GM12864 (cell line): ENCODE measurements at places on chromosomes 11 and 22.

GRCh38 chr11:86737737-86738136 is 62.6 kb upstream of the PRSS23 start:
- no peak for DNase-seq

GRCh38 chr11:69497221-69497787 is 15.8 kb downstream of the LINC01488 start:
- DNase-seq, result no peak

- no peak for DNase-seq
Observed at GRCh38 chr11:35619116-35619854, 1.0 kb downstream of the FJX1 start.

DNA sequence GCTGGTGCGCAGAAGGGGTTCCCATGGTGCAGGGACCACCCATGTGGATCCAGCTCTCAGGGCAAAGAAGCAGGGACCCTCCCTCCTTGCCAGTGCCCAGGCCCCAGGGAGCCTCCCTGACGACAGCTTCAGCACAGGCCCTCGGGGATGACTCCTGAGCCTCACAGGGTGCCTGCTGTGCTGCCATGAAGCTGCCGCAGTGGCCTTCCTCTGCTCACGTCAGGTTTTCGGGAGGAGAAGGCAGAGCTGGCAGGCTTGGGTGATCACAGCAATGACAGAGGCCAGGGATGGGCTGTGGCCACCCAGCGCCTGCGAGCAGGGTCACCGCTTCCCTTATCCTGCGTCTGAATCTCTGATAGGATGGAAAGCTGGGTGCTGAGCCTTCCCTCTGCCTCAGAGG is 276.2 kb downstream of the BRD1 start:
- no peak for DNase-seq

DNA sequence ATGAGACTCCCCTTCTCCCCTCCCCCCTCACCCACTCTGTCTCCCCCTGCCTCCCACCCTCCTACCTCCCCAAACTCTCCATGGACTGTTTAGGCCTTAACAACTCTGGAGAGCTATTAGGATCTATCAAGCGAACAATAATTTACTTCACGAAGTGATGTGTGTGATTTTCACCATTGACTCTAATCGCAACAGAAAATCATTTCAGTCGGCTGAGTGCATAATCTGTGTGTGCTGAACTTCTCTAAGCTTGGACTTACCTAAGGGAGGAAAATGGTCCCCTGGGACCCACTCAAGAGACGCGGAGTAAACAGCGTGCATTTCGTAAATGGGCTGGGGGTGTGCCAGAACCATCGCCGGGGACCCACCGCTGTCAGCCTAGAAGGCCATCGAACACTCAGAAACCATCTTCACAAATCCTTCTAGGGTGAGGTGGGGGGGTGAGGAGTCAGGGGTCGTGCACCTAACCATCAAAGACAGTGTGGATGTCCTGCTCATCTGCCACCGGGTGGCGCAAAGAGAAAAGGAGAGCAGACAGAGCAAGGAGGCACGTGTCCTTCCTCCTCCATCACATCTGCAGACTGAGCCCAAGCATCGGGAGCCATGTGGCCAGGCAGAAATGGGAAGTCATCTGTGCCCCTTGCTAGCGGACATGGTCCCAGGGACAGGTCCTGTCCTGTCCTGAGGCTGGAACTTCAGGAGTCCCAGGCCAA is 62.1 kb upstream of the NUP50 start:
- DNase-seq, result peak; percentile 7

- no peak for DNase-seq
Observed at GRCh38 chr11:68142028-68142412, 20.8 kb upstream of the CHKA start.

DNA sequence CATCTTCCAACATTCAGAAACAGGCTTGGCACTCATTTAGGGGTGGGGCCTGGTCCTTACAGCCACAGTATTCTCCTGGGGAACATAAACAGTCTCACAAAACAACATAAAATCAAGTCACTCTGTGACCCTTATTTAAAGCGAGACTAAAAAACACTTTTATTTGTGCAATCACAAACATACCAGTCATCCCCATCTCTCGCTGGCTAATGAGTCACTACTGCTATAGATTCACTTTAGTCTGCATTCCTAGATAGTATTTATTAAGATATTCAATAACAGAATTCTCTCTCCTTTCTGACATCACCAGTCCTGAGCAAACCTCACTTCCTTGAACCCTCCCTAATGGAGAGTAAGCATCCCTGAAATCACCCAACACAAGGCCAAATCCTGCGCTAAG is 68.0 kb downstream of the ZBTB44 start:
- DNase-seq, result no peak

DNA sequence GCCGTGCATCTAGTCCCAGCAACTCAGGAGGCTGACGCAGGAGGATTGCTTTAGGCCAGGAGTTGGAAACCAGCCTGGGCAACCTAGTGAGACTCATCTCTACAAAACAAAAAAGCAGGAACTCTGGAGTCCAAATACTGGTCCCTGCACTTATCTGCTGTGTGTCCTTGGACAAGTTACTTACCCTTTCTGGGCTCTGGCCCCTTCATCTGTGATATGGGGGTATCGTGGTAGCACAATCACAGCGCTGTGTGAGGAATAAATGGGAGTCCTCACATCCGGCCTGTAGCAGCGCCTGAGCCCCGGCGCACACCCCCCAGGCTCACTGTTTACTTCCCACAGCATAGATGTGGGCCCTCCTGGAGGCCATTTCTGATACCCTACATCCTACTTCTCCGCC is 44.2 kb upstream of the MYH9 start:
- no peak for DNase-seq

GRCh38 chr11:129248618-129249017 is 56.5 kb upstream of the ARHGAP32 start:
- DNase-seq, result no peak

- no peak for DNase-seq
Observed at GRCh38 chr11:13183094-13183825, 94.3 kb upstream of the BMAL1 start.

- no peak for DNase-seq
Observed at GRCh38 chr22:20728523-20729190, 45.3 kb upstream of the SERPIND1 start.

DNA sequence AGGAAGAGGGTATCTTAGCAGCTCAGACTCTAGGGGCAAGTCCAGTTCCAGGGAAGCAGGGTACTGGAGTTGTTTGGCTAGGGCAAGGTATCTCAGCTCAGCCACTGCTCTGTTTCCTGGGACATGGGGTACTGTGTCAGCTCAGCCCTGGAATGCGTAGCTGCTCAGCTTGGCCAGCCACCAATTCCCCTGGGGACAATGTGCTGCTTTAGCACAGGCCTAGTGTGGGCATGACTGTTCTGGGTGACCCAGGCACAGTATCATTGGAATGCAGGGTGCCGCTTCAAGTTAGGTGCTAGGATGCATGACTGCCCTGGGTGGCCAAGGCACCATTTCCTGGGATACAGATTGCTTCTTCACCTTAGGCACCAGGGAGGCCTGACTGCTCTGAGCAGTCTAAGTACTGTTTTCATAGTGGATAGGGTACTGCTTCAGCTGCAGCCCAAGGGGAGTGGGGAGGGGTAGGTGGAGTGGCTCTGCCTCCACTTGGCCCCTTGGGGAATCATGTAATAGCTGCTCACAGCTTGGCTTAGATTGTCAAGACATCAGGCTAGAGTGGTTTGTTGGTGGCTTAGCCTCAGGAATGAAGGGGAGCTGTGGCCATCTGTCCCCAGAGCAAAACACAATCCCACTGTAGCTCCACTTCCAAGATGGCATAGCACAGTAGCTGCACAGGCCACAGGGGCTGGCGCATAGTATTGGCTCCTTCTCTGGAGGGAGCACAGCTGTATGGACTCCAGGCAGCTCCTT is 36.0 kb downstream of the MADD start:
- DNase-seq, result no peak

DNA sequence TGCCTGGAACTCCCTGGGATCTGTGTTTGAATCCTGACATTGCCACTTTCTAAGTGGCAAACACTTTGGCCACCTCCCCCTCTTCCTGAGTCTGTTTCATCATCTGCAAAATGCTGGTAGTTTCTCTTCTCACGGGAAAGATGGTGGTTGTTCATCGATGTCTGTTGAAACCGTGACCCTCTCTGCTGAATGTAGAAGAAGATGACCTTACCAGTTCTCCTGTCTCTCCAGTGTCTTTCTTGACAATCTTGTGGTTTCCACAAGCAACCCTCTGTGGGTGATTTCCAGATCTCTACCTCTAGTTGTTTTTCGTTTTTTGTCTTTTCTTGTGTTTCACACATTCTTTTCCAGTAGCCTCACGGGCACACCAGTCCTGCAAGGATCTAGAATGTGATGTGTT is 27.5 kb downstream of the ZBTB16 start:
- DNase-seq, result no peak

DNA sequence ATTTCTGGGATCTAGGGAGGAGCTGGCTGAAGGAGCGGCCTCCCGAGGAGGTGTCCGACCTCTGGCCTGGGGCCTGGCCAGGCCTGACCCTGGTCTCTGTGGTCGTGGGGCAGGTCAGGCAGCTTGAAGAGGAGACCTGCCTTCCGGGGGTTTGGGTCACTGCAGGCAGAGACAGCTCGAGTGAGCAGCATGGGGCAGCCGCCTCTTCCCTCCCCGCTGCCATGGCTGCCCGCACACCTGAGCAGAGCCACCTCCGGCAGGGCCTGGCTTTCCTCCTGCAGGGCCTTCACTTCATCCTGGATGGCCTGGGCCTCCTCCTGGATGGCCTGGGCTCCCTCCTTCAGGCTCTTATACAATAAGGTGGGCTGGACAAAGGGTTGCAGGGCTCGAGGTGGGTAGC is 8.0 kb upstream of the NAALADL1 start:
- DNase-seq, result no peak

- DNase-seq, result no peak
Observed at GRCh38 chr11:67439321-67440228, 2.1 kb upstream of the PTPRCAP start.

GRCh38 chr11:59556115-59556916 is 45.0 kb downstream of the OR4D9 start:
- peak; percentile 72 for DNase-seq

DNA sequence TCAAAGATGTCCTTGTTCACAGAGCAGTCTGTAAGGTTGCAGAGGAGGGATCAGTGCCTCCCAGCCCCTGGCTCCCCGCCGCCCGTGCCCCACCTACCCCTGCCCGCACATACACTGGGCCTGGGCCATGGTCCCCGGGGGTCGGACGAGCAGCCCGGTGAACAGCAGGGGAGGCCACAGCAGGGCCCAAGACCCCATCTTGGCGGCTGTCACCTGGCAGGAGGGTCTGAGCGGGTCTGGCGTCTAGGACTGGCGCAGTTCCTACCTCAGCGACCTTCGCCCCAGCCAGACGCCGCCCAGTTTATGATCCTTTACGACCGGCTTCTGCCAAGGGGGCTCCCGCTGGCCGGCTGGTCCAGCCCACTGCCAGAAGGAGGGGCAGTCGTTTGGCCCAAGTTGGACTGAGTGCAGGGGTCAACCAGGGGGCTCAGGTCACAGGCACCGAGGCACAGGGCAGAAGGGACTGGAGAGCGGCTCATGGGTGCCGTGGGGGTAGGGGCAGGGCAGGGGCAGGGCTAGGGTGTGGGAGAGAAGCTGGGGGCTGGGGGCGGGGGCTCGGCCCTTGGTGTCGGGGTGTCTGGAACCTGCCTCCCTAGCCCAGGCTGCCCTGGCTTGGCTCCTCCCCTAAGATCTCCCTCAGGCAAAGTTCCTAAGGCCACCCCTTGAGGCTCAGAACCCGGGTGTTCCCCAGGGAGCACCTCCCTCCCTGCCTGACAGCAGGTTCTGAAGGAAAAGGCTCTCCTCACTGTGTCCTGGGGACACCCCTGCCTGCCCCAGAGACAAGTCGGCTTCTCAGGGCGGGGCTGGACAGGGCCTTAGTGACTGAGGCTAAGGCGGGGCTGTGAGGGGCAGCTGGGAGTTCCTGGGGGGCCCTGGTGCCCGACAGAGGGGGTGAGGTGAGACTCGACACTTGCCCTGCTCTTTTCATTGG is at the start of gene CDHR5:
Gene CDHR5 (minus strand): TSS at position 251 of the 931 bp plus-strand sequence. CDS start 53 bp downstream, at position 198.
- no peak for DNase-seq

DNA sequence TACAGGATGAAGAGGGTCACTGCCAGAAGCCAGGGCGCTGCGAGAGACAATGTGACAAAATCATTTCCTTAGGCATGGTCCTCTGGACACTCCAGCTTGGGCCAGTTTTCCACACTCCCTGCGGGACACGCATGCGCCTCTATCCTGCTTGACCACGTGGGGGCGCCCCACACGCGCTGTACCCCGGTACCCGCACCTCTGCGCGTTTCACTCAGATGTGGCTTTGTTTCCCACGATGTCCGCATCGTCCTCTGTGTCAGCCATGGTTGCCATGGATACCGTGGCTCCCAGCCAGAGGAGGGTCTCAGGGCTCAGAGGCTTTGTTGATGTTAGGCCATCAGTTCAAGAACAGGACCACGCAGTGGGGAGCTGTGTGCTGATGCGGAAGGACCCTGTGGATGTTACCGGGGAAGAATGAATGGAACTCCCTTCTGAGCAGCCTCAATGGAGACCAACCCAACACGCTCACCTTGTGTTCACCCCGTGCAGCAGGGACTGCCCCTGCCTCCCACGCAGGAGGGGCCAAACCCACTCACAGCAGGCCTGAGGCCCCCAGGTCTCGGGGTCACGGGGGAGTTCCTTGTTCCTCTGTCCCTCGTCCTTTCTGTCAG is 101.1 kb upstream of the SLC22A12 start:
- DNase-seq, result no peak

GRCh38 chr22:49971232-49972162 is 10.9 kb downstream of the PIM3 start:
- DNase-seq, result no peak

DNA sequence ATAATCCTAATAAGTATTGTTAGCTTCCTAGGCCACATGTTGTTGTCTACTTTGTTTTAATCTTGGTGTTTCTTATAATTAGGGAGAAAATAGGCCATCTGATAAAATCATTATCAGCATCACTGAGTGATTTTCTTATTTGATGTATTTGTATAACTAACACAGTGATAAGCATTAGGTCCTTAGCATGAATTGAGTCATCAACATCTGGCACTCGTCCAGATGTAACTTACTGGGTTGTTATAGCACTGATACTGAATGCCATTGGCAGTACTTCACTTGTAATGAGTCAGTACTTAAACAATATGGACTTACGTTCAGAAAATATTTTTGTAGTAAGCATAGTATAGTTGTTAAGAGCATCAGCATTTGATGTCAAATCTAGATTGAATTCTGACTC is 16.2 kb downstream of the API5 start:
- DNase-seq, result no peak

- peak; percentile 89 for DNase-seq
Observed at GRCh38 chr11:103929170-103929903, 107.1 kb upstream of the DDI1 start.

- no peak for DNase-seq
Observed at GRCh38 chr11:24064309-24064903, 432.4 kb upstream of the LUZP2 start.

DNA sequence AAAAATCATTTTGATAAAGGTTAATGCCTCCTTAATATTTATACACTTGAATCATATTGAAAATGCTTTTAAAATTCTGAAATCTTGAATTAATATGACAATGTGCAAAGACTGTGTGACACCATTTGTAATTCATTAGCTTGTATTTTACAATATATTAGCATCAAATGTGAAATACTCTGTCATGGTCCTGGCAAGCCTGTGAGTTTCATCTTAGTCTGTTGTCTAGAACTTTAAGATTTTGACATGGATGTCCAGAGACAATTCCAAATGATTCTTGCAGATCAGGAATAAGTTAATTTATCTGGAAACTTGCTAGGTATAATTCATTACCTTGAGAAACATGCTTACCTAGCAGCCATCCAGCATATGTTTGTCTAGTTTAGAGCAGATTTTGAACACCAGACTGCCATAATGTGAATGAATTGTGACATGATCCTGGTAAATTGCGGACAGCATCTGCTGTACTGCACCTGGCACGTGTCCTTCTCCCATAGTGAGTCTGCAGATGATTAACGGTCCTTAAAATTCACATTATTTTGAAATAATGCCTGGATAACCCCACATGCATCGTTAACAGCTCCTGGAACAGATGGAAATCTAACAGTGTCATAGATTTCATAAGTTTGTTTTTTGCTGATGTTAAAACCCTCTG is 34.5 kb upstream of the DEUP1 start:
- DNase-seq, result no peak
